ENCODE measurements at places on chromosomes 3 and 15. TPM values are rescaled to one million over a fixed set of nuclear protein-coding genes. Genes with fewer than 3 reads are reported as not detected.

RARB gene
- 23.2 TPM for total RNA-seq

MYO5C gene
- 3.5 TPM for total RNA-seq

FBXL2 gene
- 2.9 TPM for total RNA-seq

CFAP100 gene
- total RNA-seq = not detected

AGBL1 gene
- 0.02 TPM for total RNA-seq
